ENCODE measurements at places on chromosomes 6 and 20.

GRCh38 chr6:142055219-142055618 is 77.5 kb upstream of the GJE1 start:
- DNase-seq, result no peak

DNA sequence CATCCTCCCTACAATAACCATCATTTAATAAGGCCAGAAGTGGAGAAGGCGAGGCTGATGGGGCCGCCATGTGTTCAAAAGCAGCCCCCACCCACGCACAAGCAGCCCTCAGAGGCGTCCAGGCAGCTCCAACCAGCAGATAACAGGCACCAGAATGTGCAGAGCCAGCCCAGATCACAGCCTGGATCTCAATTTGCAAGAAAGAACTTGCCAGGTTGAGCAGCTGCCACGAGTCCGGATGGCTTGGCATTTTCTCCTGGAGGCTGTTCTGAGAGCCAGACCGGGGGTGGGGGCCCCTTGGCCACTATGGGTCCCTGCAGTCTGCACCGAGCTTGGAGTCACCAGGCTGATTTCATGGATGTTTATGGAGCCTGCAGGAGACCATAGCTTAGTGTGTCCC is 338.1 kb downstream of the PREX1 start:
- no peak for DNase-seq

DNA sequence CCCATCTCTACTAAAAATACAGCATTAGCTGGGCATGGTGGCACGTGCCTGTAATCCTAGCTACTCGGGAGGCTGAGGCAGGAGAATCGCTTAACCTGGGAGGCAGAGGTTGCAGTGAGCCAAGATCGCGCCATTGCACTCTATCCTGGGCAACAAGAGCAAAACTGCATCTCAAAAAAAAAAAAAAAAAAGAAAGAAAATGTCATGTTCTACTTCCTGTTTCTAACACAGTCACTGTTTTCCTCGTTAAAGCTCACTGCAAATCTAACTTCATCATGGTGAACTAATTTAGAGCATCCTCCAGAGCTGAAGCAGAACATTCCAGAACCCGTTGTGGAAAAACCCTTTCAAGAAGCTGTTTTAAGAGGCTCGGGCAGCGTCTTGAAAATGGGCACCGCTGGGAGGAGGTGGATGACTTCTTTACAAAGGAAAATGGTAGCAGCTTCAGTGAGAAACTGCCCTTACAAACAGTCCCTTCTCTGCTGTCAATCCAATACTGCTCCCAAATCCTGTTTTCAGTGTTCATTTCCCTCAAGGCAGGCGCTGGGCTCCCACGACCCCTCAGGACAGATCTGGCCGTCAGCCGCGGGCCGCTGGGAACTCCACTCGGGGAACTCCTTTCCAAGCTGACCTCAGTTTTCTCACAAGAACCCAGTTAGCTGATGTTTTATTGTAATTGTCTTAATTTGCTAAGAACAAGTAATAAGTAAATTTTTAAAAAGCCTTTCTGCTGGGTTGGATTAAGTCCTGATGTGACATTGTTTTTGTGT is 12.5 kb downstream of the CTSZ start:
- DNase-seq, result no peak

GRCh38 chr6:137919837-137920730 is 53.0 kb downstream of the TNFAIP3 start:
- DNase-seq, result no peak

DNA sequence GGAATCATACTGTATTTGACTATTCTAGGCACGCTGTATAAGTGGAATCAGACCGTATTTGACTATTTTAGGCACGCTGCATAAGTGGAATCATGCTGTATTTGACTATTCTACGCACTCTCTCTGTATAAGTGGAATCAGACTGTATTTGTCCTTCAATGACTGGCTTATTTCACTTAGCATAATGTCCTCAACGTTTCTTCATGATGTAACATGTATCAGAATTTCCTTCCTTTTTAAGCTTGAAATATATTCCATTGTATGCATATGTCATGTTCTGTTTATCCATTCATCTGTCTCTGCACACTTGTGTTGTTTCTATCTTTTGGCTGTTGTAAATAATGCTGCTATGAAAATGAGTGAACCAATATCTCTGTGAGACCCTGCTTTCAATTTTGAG is 5.7 kb downstream of the CCDC170 start:
- DNase-seq, result no peak

GRCh38 chr20:615514-615913 is 5.4 kb upstream of the TCF15 start:
- no peak for DNase-seq

GRCh38 chr20:59945731-59946130 is 5.5 kb downstream of the FAM217B start:
- no peak for DNase-seq

- no peak for DNase-seq
These were observed 14.5 kb upstream of the PCMTD2 start for GRCh38 chr20:64241061-64241460.

DNA sequence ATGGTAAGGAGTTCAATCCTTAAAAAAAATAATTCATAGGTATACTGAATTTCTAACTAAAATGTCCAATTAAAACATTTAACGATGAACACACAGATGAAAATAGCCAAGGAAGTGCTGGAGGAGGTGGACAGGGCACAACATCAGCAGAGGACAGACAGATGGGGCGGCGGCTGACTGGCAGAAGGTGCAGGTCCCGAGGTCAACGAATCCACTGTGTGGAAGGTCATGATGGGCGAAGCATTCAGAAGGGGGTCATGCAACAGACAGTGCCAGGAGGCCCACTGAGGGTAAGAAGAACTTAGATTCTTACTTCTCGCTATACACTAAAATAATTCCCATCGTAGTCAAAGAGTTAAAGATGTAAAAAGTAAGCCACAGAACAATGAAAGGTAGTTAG is 34.2 kb upstream of the FRMD1 start:
- no peak for DNase-seq

- no peak for DNase-seq
These were observed 198.7 kb downstream of the RIMS1 start for GRCh38 chr6:72084992-72085569.

- no peak for DNase-seq
These were observed 171.2 kb upstream of the OLIG3 start for GRCh38 chr6:137665342-137665934.

GRCh38 chr6:159358562-159358961 is 189.4 kb downstream of the FNDC1 start:
- DNase-seq, result no peak

DNA sequence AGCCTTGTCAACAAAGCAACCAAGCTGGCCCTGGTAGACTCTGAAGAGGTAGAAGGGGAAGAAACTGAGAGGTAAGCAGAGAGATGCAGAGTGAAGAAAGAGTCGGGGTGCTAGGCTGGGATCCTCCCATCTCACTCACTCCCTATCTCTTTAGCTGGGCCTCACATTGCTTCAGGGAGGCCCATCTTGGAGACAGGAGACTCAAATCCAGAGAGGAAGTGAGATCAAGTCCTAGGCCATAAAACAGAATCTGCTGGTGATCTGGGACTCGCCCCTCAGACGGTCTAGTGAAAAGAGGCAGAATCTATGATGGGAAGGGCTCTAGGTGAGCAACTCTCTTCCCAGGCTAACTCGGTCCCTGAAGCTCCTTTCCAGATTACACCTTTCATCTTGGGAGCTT is 659 bp upstream of the GUCA1B start:
- DNase-seq, result no peak

DNA sequence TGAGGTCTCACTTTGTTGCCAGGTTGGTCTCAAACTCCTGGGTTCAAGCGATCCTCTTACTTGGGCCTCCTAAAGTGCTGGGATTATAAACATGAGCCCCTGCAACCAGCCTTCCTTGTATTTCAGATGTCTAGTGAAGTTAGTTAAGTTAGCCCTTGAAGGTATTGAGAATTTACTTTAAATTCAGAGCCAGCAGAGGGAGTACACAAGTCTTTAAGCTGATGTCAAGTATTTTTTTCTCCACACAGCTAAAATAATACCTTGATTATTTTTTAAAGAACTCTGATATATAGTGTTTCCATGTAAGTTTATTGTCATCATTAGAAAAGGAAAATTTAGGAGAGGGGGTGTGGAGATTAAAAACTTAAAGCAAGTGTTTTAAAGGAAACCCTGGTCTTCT is 9.8 kb downstream of the FOXO3 start:
- no peak for DNase-seq

DNA sequence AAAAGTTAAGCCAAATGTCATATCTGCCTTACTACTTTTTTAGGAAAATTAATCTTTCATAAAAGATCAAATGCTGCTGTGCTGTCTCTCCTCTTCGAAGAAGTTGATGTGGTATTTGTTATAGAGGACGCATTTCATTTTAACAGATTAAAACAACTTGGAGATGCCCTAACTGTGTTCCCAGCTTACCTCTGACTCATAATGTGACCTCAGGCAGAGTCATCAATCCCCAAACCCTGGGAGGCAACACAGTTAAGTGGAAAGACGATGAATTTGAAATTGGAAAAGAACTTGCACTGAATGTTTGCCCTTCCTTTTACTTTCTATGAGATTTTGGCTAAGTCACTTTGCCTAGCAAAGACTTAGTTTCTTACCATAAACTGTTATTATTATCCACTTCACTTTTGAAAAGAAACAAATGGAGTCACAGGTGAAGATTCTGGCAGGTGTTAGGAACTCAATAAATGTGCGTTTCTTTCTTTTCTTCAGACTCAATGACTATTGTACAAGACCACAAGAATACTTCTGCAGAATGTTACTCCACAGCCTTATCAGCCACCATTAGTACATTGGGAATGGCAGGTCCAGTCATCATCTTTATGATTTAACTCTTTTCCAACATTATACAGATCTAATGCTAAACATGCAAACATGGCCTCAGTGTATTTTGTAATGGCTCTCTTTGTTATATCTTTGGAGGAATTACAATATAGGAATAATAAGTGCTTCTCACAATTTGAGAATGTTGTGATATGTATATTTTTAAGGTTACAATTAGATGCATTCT is 102.6 kb downstream of the COL21A1 start:
- DNase-seq, result no peak

DNA sequence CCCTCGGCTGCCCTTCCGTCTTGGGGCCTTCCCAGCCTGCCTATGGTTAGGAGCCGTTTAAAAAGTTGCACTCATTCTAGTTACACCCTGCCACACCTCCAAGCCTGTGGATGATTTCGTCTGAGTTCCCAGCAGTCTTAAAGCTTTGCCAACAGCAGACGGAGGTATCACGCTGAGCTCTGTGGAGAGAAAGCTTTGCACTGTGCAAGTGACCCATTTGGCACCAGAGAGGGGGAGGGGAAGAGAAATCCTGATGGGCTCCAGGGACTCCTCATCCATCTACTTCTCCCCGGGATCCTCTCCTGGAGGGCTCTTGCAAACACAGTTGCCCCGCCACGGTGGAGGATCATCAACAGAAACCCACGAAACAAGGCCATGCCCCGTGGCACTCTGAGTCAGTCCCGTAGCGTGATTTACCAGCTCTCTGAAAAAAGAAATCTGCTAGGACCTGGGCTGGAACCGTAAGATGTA is 98.8 kb upstream of the CITED2 start:
- DNase-seq, result no peak

- DNase-seq, result no peak
These were observed 36.4 kb downstream of the HDGFL1 start for GRCh38 chr6:22605736-22606135.

DNA sequence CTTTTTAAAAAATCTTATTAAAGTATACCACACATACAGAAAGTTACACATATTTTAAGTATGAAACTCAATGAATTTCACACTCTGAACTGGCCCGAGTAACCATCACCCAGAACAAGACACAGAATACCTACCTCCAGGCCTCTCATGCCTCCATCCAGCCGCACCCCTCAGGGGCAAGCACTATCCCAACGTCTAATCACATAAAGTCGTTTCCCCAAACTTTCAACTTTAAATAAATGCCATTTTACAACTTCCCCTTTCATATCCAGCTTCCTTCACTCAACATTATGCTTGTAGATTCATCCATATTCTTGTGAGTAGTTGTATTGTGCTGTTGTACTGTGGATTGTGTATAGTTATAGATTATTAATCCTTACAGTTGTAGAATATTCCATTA is 539.1 kb downstream of the CD83 start:
- DNase-seq, result peak; percentile 55

DNA sequence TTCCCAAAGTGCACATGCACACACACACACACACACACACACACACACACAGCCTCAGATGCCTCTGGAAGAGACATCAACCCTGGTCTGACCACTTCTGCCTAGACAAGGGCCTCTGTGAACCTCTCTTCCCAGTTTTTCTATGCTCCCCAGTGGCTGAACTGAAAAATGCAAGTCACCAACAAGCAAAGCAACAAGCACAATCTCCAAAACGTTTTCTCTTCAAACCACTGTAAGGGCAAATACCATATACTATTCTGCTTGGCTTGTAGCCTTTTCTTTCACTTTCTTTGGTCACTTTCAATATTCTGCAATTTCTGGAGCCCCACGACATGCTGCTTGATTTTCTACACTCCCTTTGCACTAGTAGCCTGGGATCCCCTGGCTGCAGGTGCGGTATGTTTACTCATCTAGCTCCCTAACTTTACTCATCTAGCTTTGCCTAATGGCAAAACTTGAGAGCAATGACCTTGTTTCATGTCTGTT is 121.4 kb upstream of the DST start:
- no peak for DNase-seq

DNA sequence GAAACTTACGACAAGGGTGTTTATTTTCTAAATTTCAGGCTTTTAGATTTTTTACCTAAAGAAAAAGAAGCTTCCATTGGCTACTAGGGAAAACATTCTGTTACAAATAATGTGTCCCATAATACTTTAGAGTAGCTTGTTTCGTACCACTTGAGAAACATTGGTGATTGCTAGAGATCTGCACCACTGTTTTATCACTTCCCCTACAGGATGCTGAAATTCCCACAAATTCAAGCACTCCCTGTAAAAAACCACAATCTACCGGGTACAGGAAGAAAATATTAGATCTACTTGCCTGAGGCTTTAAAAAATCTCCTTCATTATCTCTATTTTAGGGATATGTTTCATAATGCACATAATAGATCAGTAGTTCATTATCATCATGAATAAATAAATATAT is 29.9 kb downstream of the SEL1L2 start:
- no peak for DNase-seq

DNA sequence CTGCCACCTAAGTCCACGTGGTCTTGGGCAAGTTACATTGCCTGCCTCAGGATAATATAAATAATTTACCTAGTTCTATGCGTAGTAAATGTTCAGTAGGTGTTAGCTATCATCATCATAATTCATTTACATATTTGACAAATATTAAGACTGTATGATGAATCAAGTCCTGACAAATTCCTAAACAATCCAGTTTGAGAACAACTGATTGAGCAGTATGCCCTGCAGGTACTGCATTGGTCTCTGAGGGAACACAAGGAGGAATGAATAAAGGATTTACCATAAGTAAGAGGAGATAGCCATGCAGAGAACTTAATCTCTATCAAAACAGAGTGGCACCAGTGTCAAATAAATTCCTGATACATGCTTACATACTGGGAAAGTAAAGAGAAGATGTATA is 70.4 kb downstream of the SAMD5 start:
- DNase-seq, result no peak

DNA sequence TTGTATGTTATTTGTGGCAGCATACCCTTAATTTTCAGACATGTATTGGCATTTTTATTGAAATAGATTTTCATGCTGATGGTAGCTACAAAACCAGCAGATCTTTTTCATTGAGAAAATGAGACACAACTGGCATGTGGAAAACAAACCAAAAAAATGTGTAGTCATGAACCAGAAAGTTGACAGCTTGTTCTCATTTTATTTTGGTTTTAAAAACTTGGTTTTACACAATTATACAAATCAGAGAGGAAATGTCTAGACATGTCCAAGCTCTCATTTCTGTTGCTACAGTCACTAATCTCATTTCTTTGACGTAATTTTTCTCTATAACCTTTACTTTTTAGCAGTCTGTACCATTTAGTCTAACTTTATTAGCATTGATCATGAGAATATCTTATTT is 85.4 kb downstream of the GRIK2 start:
- DNase-seq, result no peak

- DNase-seq, result no peak
These were observed 397.3 kb upstream of the NRSN1 start for GRCh38 chr6:23728707-23729106.
